ENCODE measurements at places on chromosomes 2 and 18. TPM values are rescaled to one million over a fixed set of nuclear protein-coding genes. Genes with fewer than 3 reads are reported as not detected.

DNA sequence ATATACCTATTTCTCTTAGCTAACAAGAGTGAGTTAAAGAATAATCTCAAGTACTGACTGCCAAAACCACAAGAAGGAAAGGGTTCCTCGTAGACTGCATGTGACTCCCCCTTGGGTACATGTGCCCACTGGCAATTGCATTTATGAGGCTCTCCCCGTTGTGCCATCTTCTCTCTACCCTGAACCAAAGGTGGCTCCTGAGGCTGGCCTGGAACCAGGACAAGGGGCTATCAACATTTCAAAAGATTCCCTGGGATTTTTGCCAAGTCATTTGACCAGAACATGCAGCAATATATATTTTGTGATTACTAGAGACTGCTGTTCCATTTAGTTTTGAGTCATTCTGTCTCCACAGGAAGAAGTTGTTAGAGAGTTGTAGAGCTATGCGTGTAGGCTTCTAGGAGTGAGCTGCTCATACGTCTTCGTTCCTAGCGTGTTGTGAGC lies 45.8 kb downstream of the LAMA3 start:
- no peaks in the 10 kb centered on the region for H3K36me3 ChIP-seq
- no peak for DNase-seq
- H3K4me1 ChIP-seq, result no peaks in the 10 kb centered on the region
- peaks cover 17% of the 10 kb centered on the region for H3K27me3 ChIP-seq
- no peak overlapping the region for H3K27ac ChIP-seq

GRCh38 chr2:160352500-160352899 lies 141.1 kb downstream of the RBMS1 start:
- no peak for DNase-seq
- no peaks in the 10 kb centered on the region for H3K27me3 ChIP-seq
- H3K4me1 ChIP-seq, result peaks cover 19% of the 10 kb centered on the region
- H3K27ac ChIP-seq, result no peak overlapping the region
- no peak overlapping the region for H3K4me3 ChIP-seq
- peaks cover 44% of the 10 kb centered on the region for H3K36me3 ChIP-seq

- no peak overlapping the region for H3K4me3 ChIP-seq
- no peak for DNase-seq
- H3K27ac ChIP-seq, result no peak overlapping the region
Observed at GRCh38 chr2:170217778-170218251, 39.9 kb downstream of the MYO3B start.

DNA sequence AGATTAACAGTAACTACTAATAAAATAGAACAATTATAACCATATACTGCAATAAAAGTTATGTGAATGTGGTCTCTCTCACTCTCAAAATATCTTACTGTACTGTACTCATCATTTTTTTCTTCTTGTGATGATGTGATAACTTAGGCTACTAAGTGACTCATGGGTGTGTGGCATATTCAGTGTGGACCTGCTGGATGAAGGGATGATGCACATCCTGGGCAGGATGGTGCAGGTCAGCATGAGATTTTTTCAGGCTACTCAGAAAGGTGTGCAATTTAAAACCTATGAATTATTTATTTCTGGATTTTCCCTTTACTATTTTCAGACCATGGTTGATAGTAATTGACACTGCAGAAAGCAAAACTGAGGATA lies 90.7 kb downstream of the NCKAP5 start:
- no peak overlapping the region for H3K4me3 ChIP-seq
- no peaks in the 10 kb centered on the region for H3K36me3 ChIP-seq

DNA sequence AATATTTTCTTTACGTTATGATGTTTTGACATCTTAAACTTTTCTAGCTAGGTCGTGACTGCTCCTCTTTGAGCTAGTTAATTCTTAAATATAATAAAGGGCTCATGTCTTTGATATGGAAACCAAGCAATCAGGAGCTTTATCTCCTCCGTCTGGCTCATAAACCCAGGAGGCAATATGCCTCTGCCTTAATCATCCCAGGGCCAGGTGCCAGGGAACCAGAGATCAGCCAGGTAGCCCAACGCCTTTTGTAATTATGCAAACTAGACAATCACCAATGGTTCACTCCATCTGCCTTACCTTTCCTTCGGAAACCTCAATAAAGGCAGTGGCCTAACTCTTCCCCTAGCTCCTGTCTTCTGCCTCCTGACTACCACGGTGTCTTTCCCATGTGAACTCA lies 213.7 kb downstream of the KCNJ3 start:
- H3K27me3 ChIP-seq, result no peaks in the 10 kb centered on the region
- H3K4me1 ChIP-seq, result no peaks in the 10 kb centered on the region
- H3K27ac ChIP-seq, result no peak overlapping the region
- no peaks in the 10 kb centered on the region for H3K36me3 ChIP-seq
- no peak for DNase-seq

- no peak overlapping the region for H3K27ac ChIP-seq
- peaks cover 20% of the 10 kb centered on the region for H3K4me1 ChIP-seq
- H3K27me3 ChIP-seq, result no peaks in the 10 kb centered on the region
- peak overlapping the region; percentile 62 for H3K4me3 ChIP-seq
- DNase-seq, result no peak
Observed at GRCh38 chr2:157876786-157877138, 632 bp upstream of the ACVR1 start.

GRCh38 chr2:222398446-222398885 lies 25.9 kb upstream of the SGPP2 start:
- H3K4me3 ChIP-seq, result no peak overlapping the region
- no peak overlapping the region for H3K27ac ChIP-seq
- H3K36me3 ChIP-seq, result no peaks in the 10 kb centered on the region
- no peak for DNase-seq

GRCh38 chr2:39511219-39511604 lies 74.1 kb upstream of the MAP4K3 start:
- no peaks in the 10 kb centered on the region for H3K27me3 ChIP-seq
- no peak overlapping the region for H3K4me3 ChIP-seq
- H3K36me3 ChIP-seq, result no peaks in the 10 kb centered on the region

GRCh38 chr18:23133860-23134779 lies 1.2 kb upstream of the CABLES1 start:
- no peak for DNase-seq
- no peak overlapping the region for H3K4me3 ChIP-seq
- no peak overlapping the region for H3K27ac ChIP-seq
- H3K4me1 ChIP-seq, result peaks cover 26% of the 10 kb centered on the region
- no peaks in the 10 kb centered on the region for H3K27me3 ChIP-seq

DNA sequence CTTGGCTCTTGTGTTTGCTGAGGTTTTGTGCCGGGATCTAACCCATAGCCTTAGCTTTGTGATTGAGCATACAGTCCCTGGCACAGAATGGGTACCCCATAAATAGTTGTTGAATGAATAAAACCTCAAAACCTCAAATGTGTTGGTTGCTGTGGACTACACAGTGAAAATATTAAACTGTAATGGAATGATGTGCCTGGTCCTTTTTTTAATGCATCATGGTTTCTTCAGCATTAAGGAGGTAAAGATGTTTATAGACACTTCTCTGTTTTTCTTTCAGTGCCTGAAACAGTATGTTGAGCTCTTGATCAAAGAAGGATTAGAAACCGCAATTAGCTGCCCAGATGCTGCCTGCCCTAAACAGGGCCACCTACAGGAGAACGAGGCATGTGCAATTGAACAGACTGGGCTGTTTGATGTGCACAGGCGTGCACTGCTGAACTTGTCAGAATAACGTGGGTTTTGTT lies 97.0 kb downstream of the RNF144A start:
- H3K27ac ChIP-seq, result no peak overlapping the region
- no peak overlapping the region for H3K4me3 ChIP-seq
- no peak for DNase-seq
- H3K4me1 ChIP-seq, result peaks cover 37% of the 10 kb centered on the region

GRCh38 chr2:196143730-196144131 lies 27.6 kb downstream of the STK17B start:
- no peak for DNase-seq
- H3K27ac ChIP-seq, result no peak overlapping the region
- no peaks in the 10 kb centered on the region for H3K27me3 ChIP-seq
- peaks cover 15% of the 10 kb centered on the region for H3K4me1 ChIP-seq
- peaks cover 77% of the 10 kb centered on the region for H3K36me3 ChIP-seq

GRCh38 chr2:41933585-41934320 lies 114.1 kb upstream of the PKDCC start:
- H3K4me3 ChIP-seq, result peak overlapping the region; percentile 12
- H3K27me3 ChIP-seq, result no peaks in the 10 kb centered on the region
- DNase-seq, result peak; percentile 92
- H3K27ac ChIP-seq, result peak overlapping the region; percentile 71
- no peaks in the 10 kb centered on the region for H3K36me3 ChIP-seq

DNA sequence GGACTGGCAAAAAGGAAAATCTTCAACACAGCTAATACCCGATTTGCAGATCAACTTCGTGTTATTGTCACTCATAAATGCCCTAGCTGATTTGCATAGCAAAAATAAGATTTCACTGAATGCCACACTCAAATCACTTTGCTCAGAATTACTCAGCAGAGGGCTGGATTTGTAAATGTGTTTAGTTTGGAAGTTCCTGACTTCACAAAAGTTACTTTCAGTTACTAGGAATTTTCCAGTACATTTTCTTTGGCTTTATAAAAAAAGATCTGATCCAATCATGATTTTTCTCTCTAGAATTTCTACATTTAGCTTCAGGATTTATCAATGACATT lies 433.3 kb upstream of the ID2 start:
- no peaks in the 10 kb centered on the region for H3K27me3 ChIP-seq
- no peak overlapping the region for H3K27ac ChIP-seq
- no peaks in the 10 kb centered on the region for H3K4me1 ChIP-seq
- H3K4me3 ChIP-seq, result no peak overlapping the region
- no peak for DNase-seq

DNA sequence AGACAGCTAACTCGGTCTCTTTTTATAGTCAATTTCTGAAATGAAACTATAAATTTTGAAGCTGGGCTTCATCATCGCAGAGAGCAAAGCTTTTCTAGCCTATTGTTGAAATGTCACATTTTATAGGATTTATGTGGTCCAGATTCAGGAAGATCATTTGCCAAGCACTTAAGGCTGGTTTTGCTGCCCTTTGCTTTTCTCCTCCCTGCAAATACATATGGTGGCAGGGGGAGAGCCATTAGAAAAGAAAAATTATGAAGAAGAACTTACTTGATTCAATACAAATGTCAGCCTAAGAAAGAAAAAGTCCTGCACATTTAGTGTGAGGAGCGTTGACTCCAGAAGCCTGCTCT lies 206.9 kb upstream of the NRP2 start:
- H3K4me1 ChIP-seq, result peaks cover 44% of the 10 kb centered on the region
- no peaks in the 10 kb centered on the region for H3K27me3 ChIP-seq
- H3K27ac ChIP-seq, result no peak overlapping the region
- H3K36me3 ChIP-seq, result no peaks in the 10 kb centered on the region
- H3K4me3 ChIP-seq, result no peak overlapping the region
- no peak for DNase-seq

DNA sequence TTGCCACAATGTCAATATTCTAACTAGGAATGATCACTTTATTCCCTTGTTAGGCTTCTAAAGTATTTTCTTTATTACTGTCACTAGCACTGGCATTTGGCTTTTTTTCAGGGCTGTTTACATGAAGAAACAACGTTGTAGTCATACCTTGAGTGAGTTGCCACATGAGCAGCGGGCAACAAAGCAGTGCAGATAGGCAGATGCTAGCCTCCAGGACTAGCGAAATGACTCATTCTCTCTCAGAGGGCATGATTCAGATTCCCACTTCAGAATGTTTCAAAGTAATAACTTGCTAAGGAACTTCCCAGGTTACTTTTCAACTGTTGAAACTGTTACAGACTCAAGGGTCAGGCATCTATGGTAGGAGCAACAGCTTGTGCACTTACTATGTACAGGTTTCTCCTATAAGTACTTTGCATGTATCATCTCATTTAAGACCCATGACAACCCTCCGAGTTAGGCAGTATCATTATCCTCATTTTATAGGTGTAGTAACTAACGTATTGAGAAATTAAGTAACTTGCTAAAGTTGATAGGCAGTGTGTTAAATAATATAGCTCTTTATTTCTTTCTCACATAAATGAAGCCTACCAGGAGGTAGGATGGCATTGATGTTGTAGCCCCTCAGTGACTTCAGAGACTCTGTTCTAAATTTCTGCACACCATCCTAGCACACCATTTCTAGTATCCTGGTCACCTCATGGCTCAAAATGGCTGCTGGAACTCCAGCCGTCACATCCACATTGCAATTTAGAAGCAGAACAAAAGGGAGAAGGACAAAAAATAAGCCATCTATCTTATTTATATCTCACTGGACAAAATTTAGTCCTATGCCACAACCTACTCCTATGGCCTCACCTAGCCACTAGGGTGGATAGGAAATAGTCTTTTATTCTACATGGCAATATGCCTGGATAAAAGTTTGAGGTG lies 83.3 kb downstream of the ICOS start:
- no peaks in the 10 kb centered on the region for H3K27me3 ChIP-seq
- no peak for DNase-seq
- no peaks in the 10 kb centered on the region for H3K36me3 ChIP-seq
- H3K27ac ChIP-seq, result no peak overlapping the region
- H3K4me3 ChIP-seq, result no peak overlapping the region
- H3K4me1 ChIP-seq, result no peaks in the 10 kb centered on the region

GRCh38 chr18:41967680-41968079 lies 12.6 kb downstream of the PIK3C3 start:
- H3K4me3 ChIP-seq, result no peak overlapping the region
- H3K27me3 ChIP-seq, result no peaks in the 10 kb centered on the region
- H3K27ac ChIP-seq, result no peak overlapping the region
- no peak for DNase-seq
- peaks cover 47% of the 10 kb centered on the region for H3K36me3 ChIP-seq

DNA sequence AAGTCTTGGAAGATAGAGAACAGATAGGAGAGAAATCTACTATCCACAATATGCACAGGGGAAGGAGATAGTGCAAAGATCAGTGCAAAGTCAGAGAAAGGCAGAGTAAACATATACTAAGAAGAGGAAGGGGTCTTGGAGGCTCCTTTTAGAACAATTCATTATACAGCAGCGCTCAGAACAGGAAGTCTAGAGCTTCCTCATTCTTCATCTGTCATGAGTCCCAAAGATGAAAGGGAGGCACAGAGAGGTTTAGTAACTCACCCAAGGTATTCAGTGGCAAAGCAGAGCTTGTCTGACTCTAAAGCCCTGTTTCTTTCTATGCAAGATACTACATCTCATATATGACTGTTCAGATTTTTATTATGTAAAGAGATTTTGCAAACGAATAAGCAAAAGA lies 1.4 kb downstream of the SP110 start:
- no peak overlapping the region for H3K27ac ChIP-seq
- H3K27me3 ChIP-seq, result no peaks in the 10 kb centered on the region
- no peak for DNase-seq
- no peak overlapping the region for H3K4me3 ChIP-seq
- peaks cover 6% of the 10 kb centered on the region for H3K36me3 ChIP-seq

Gene SPHKAP
- not detected for total RNA-seq

Gene MAT2A
- 92.7 TPM for total RNA-seq

Gene ABCA12
- total RNA-seq, result not detected

Gene NCKAP1
- 195 TPM for total RNA-seq

Gene XRCC5
- total RNA-seq, result 299 TPM

Gene OTX1
- 0.74 TPM for total RNA-seq

Gene ANKRD30BL
- not detected for total RNA-seq

Gene CFAP210
- not detected for total RNA-seq

Measured in SJSA1 (cell line).